GM12878 (cell line): ENCODE measurements at places on chromosomes 13 and 19.

DNA sequence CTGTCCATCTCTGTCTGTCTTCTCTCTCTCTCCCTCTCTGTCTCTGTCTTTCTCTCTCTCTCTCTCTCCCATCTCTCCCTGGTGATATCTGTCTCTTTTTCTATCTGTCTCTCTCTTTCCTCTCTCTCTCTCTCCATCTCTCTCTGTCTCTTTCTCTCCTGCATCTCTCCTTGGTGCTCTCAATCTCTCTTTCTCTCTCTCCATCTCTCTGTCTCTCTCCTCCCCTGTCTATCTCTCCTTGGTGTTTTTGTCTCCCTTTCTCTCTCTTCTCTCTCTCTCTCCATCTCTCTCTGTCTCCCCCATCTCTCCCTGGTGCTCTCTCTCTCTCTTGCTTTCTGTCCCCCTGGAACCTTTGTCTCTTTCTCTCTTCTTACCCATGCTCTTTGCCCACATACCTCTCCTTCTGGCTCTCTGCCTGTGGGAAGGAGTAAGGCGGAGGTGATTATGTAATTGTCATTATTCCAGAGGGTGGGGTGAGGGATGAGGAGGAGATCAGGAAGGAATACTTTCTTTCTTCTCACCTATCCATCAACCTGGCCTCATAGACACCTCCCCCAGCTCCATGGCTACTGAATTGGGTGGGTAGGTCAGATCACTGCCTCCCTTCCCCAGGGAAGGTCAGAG is 30.9 kb upstream of the CYP2B6 start:
- DNase-seq, result no peak

- no peak for DNase-seq
These were observed 6.9 kb downstream of the IL4I1 start for GRCh38 chr19:49889687-49890348.

- DNase-seq, result peak; percentile 96
These were observed at the start of gene TRIM28 for GRCh38 chr19:58543826-58544590. Gene TRIM28 (plus strand): TSS chr19:58544064. CDS start chr19:58544758, 694 bp downstream.

DNA sequence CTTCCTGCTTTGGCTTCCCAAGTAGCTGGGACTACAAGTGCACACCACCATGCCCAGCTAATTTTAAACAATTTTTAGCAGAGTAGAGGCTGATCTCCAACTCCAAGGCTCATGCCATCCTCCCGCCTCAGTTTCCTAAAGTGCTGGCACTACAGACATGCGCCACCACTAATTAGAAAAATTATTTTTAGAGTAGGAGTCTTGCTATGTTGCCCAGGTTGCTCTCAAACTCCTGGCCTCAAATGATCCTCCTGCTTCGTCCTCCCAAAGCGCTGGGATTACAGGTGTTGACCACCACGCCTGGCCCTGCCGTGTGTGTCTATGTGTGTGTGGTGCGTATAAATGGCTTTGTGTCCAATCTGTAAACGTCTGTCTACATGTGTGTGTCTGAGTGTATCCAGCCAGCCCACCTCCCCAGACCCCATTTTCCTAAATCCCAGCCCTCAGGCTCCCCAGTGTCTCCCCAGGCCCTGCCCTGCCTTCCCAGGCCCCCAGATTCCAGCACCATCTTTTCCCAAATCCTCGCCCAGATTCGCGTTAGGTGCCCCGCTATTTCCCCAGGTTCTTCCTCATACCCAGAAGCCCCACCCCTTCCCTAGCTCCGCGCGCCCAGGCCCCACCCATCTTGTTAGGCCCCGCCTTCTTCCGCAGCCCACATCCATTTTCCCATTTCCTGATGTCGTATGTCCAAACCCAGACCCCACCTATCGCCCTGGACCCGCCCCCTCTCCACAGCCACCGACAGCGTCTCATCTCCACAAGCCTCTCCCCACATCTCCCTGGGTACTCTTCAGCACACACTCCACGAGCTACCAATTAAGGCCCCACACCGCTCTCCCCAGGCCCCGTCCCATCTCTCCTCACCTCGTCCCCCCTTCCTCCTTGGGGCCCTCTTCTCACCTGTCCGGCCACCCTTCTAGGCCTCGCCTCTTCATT is 24.9 kb downstream of the SLC8A2 start:
- DNase-seq, result no peak

DNA sequence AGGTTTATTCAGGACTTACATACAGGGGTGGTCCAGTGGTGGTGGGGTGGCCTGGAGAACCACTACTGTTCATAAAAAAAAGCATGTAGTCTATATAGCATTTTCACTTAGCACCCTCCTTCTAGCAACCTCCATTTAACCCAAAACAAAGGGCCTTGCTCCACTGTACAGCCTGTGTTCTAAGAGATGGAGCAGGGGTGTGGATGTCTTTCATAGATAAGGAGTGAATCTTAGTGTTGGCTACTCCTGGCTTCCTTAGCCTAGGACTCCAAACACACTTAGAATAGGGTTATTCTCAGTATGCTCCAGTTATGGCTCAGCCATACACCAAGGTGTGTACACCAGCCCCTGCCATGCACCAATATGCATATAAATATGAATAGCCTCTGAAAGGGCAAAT is 95.2 kb downstream of the ELF1 start:
- no peak for DNase-seq

- DNase-seq, result no peak
These were observed 14.1 kb upstream of the AMER2 start for GRCh38 chr13:25186187-25186586.

GRCh38 chr13:35994131-35994966 is 136.8 kb downstream of the DCLK1 start:
- DNase-seq, result no peak

DNA sequence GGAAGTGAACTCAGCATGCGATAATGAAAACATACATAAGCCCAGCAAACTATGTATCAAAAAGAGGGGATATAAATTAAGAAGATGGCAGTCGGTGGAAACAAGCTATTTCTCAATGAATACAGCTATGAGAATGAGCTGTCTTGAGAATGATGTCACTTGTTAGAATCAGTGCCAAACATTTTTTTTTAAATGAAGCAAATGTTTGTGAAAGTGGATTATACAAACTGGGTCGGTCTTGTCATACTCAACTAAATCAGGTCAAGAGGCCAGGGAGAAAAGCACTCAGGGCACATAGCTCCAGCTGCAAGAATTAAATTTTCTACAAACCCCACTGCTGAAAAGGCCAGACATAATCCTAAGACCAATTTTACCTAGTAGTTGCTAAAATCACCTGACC is 1048.4 kb downstream of the SLITRK1 start:
- no peak for DNase-seq

DNA sequence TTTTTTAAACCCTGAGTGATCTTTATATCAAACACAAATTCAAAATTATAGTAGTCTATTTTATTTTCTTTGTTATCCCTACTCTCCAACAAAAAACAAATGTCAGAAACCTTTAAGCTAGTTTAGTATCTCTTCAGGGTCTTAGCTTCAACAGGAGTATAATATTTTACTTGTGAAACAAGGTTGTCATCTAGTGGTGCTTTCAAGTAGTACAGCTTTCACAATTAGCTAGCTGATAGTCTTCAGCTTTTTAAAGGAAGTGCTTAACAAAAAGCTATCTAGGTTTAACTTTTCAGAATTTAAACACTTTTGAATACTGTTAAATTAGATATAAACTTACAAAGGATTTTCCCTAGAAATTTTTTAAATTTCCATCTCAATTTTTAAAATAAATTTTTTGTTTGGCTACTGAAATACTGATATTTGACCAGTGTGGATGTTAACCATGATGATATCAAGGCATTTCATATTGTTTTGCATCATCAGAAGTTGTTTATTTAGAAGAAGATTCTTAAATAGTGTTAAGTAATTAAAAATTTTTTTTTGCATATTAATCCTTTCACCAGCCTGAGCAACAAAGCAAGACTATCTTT is 34.2 kb downstream of the TDRD3 start:
- peak; percentile 61 for DNase-seq

- DNase-seq, result no peak
These were observed 261.9 kb upstream of the SOX21 start for GRCh38 chr13:94974015-94974951.

GRCh38 chr13:75507027-75508001 is 25.3 kb upstream of the TBC1D4 start:
- no peak for DNase-seq

GRCh38 chr19:49643466-49643865 is 1.5 kb downstream of the SCAF1 start:
- no peak for DNase-seq

GRCh38 chr19:45952686-45953505 is 20.8 kb downstream of the NOVA2 start:
- DNase-seq, result no peak

GRCh38 chr19:43309466-43309865 is 40.1 kb upstream of the PSG9 start:
- DNase-seq, result no peak

DNA sequence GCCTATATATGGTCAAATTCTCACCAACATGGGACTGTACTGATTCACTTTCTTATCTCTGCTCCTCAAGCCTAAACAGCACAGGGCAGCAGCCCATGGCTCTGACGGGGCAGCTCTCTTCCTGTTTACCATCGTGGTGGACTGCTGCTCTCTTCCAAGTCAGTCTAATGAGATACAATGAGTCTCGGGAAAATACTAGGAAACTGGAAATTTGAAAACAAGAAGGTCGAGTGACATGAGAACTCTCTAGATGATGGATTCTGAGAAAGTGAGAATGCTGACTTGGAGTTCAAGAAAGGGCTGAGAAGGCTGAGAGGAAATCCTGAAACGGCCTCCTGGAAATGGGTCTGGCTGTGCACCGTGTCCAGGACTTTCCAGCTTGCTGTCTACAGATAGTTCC is 122.8 kb upstream of the ARGLU1 start:
- DNase-seq, result no peak

DNA sequence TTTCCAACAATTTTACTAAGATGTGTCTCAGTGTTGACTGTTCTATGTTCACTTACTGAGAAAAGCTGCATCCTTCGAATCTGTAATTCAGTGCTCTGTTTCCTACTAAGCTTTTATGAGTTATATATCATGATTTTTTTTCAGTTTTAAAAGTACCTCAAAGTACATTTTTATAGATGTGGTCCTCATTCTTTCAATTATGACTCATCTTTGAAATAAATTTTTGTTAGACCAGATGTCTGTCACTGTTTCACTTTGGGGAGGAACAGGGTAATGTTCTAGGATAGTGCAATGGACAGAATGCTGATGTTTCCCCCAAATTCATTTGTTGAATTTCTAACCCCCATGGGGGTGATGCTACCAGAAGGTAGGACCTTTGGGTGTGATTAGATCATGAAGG is 74.8 kb downstream of the NALCN start:
- no peak for DNase-seq

- DNase-seq, result no peak
These were observed 213.9 kb upstream of the ZNF536 start for GRCh38 chr19:30158067-30158892.

GRCh38 chr13:110576070-110576394 is 14.5 kb upstream of the RAB20 start:
- DNase-seq, result no peak

DNA sequence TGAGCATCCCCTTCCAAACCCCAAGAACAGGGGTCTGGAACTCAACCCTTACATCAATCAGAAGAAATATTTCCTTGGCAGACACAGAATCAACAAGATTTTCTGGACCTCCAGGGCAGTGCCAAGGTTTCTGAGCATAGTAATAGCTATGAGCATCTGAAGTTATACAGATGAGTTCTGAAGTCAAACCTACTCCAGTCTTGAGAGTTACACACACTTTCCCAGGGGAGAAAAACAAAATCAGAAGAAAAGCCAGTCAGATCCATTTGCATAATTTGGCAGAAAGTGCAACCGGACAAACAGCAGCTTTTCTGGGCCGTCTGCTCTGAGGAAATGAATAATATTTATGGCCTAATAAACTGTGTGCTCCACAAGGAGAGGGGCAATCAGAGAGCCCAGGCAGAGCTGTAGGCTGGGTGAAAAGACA is 93.1 kb downstream of the KL start:
- DNase-seq, result no peak
